ENCODE measurements at places on chromosomes 7 and 10.

GRCh38 chr7:132652507-132652906, 76.2 kb upstream of the PLXNA4 start:
- no peak for DNase-seq

- no peak for DNase-seq
Observed at GRCh38 chr7:22066522-22066921, 120.8 kb upstream of the CDCA7L start.

DNA sequence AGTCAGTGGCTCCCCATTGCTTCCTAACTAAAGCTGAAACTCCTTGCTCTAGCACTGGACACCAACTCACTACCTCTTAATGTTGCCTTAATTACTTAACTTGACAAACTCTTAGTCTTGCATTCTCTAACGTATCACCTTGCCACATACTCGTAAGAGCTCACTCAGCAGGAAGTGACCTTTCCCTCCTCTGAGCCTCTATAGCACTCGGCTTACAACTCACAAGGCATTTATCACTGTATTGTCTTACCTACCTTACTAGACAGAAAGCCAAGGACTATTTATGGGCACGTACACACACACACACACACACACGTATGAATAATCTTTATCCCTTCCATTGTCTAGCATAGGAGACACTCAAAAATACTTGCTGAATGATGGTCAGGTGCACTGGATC, 21.2 kb downstream of the CEP41 start:
- DNase-seq: no peak

DNA sequence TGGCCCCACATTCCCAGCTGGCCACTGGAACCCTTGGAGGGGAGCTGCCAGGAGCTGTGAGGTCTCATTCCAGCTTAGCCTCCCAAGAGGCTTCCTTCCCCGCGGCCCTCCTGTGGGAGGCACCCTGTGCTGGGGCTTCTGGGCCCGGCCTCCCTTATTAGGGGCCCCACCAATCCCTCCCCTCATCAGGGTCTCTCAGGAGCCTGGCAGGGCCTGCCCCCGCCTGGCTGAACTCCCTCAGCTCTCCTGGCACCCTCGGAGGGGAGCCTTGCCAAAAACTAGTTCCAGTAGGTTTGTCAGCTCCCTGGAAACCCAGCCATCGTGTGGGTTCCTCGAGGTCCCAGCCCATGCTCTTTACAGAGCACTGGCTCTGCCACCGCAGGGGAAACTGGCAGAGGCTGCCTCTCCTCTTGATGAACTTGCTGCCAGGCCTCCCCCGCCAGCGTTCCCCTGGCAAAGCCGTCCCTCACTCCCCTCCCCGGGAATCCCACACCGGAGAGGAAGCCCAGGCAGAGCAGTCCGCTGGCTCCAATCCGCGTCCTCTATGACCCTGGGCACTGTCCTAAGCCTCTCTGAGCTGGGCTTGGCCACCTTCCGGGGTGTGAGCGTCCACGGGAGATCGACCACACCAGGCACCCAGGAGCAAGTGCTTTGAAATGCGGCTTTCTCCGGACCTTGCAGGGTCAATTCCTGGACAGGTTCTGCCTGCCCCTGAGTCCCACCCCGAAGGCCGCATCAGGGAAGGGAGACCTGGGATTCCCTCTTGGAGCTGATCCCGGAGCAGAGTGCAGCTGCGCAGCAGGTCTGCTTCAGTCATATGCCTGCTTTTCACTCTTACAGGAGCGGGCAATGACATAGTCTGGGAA, 139.8 kb downstream of the ARHGAP22 start:
- DNase-seq: no peak

- no peak for DNase-seq
Observed at GRCh38 chr10:49364051-49364450, 31.8 kb downstream of the DRGX start.

GRCh38 chr7:151083824-151084160, 499 bp upstream of the TMUB1 start:
- DNase-seq: no peak
